Endothelial cell of umbilical vein (primary cell): ENCODE measurements at places on chromosomes 2 and 18.

- no peak for DNase-seq
Observed at GRCh38 chr2:102025016-102025501, 33.3 kb downstream of the IL1R2 start.

GRCh38 chr18:71223486-71223885, 934.6 kb downstream of the SOCS6 start:
- DNase-seq: no peak

DNA sequence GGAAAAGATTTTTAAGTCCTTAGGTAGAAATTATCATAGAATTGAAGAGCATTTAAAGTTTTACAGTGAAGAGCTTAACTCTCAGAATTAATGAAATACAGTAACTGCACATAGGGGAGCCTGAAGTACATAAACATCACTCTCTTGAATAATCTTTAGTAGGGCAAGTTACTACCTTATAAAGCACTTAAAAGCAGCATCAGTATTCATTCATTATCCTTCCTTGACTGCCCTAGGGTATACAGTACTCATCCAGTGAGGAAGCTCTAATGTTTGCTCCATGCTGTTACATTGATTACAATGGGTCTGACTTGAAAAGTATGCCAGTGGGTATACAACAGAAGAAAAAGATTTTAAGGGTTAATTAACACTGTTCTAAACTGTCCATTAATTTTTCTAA, 66.5 kb downstream of the ATF2 start:
- DNase-seq: no peak

DNA sequence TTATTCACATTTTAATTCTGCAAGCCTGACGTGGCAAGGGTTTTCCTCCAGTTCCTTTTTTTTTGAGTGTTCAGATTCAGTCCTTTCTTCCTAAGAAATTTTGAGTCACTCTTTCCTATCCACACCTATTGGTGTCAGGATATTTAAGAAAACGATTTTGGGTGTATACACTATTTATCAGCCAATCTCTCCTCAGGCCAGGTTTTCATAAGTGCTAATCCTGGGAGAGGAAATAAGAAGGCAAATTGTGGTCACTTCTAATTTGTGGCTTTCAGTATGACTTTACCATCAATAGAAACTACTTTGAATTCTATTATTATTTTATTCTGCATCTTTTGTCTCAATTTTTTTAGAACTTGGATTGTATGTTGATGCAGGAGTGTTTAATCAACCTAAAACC, 174.4 kb downstream of the DSEL start:
- DNase-seq: no peak

GRCh38 chr2:33503002-33503401, 26.6 kb downstream of the RASGRP3 start:
- DNase-seq: no peak

- peak; percentile 22 for DNase-seq
Observed at GRCh38 chr2:26178746-26179436, 6.0 kb downstream of the GAREM2 start.

GRCh38 chr18:70415823-70416488, 127.1 kb downstream of the SOCS6 start:
- no peak for DNase-seq

DNA sequence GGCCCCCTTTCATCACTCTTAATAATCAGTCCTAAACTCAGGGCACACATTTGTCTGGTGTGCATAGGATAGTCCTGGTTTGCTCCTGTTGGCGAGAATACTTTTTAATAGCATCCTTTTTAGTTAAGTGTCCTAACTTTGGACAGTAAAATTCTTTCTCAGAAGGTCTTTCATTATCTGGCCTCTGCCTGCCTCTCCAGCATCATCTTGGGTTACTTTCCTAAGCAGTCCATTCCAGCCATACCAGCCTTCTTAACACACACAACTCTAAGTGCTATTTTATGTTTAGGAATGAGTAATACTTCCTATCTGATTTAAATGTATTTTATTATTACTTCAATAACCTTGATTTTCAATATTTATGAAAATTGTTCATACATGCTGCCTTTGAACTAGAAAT, 151.0 kb downstream of the ACOXL start:
- no peak for DNase-seq

- DNase-seq: no peak
Observed at GRCh38 chr2:3680548-3681345, 22.6 kb upstream of the DCDC2C start.

DNA sequence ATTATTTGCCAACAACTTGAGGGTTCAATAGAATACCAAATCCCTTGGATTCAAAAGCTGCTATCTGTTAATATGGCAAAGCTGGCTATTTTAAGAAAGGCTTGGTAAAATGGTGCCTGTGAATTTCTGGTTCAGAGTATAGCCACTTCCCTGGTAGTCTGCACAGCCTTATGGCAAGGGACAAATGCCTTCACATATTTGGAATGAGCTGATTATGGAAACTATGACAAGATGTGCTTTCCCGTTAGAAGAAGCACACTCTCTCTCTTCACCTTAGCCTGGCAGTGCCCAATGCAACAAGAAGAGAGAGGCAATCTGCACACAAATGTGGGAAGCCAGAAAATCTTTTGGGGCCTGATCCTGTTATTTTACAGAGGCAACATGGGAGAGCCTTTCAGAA, 47.5 kb upstream of the MAP3K20 start:
- no peak for DNase-seq

GRCh38 chr18:31176531-31176930, 13.9 kb upstream of the DSC1 start:
- DNase-seq: no peak

GRCh38 chr2:109188496-109188890, 59.5 kb downstream of the SH3RF3 start:
- no peak for DNase-seq

DNA sequence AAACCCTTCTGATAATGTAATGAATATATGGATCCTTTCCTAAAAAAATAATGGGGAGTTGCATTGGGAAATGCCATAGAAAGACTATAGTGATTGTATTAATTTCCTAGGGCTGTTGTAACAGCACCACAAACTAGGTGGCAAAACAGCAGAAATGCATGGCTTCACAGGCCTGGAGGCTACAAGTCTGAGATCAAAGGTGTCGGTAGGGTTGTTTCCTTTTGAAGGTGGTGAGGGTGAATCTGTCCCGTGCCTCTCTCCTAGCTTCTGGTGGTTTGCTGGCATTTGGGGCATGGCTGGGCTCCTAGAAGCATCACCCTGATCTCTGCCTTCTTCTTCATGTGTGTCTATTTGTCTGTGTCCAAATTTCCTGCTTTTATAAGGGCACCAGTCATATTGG, 149.7 kb downstream of the INHBB start:
- DNase-seq: no peak

GRCh38 chr2:30248791-30249190, 17.5 kb downstream of the LBH start:
- no peak for DNase-seq

GRCh38 chr2:149313512-149313972, 16.8 kb upstream of the LYPD6 start:
- peak; percentile 40 for DNase-seq
